Stimulated activated CD4-positive, alpha-beta T cell treated with anti-CD3 and anti-CD28 coated beads, Interleukin-1b, Interleukin-23, amount 100 ng/mL, for 4 hours (primary cell): ENCODE measurements at places on chromosomes 5 and 9.

- DNase-seq = no peak
Measured at GRCh38 chr9:651371-651770, 190.1 kb upstream of the DMRT1 start.

DNA sequence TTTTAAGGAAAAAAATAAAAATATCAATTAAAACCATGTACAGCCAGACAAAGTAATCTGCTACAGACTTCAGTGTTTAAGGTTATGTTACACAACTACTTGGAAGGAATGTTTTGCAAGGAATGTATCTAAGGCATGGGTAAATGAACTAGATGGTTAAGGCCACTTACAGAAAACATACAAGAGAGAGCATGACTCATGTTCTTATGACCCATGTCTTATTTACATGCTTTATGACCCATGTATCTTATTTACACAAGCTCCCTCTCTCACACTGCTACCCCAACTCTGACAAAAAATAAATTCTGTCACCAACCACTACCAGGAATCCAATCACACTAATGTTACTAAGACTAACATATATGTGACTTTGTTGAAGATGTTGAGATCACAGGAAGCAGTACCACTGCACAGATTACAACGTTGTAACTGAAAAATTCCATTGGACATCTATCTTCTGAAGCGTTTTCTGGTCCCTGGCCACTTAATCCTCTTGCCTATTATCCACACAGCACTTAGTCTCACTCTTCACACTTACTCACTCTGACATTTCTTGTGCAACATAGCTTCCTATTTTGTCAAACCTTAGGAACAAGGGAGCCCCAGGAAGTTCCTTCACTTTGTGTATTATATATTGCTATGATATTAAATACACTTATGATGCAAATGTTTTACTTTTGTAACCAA is 1630.1 kb upstream of the C9orf72 start:
- DNase-seq = no peak

DNA sequence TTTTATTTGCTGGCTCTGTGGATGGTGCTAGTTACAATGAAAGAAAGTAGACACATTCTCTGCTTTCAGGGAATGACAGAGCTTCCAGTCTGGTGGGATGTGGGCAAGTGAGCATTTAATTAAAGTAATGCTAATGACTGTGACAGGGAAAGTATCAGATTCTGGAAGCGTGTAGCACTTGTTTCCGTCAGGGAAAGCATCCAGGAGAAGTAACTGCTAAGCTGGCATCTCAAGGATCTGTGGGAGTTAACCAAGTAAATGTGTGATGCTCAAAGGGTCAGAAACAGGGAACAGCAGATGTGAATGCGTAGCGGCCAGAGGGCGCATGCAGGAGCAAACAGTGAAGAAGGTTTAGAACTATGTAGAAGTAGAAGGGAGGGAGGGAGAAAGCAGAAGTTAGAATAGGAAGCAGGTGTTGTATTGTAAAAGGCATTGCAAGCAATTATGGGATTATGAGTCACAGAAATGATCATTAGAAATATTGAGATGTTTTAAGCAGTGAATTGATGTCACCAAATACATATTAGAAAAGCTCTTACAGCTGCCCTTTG is 12.2 kb downstream of the KLHL9 start:
- DNase-seq = no peak

GRCh38 chr9:120901755-120902568 is 24.6 kb downstream of the TRAF1 start:
- no peak for DNase-seq

DNA sequence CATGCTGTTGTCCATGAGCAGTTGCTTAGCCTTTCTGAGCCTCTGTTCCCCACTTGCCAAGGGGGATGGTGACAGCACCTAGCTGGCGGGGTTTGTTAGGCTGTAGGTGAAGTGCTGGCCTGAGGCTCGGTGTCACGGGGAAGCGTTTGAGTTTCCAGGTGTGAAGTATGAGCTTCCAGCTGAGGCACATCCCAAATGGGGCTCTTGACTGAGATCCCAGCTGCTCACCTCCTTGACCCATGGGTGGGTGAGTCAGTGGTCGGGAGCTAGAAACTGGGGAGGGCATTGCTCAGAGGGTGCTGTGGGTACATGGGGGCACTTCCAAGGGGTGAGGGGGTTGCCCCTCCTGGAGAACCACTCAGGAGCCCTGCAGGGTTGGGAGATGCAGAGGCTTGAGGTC is 26.4 kb upstream of the RNF130 start:
- DNase-seq = no peak

GRCh38 chr9:69486498-69486897 is 161.5 kb downstream of the ENTREP1 start:
- DNase-seq = no peak

DNA sequence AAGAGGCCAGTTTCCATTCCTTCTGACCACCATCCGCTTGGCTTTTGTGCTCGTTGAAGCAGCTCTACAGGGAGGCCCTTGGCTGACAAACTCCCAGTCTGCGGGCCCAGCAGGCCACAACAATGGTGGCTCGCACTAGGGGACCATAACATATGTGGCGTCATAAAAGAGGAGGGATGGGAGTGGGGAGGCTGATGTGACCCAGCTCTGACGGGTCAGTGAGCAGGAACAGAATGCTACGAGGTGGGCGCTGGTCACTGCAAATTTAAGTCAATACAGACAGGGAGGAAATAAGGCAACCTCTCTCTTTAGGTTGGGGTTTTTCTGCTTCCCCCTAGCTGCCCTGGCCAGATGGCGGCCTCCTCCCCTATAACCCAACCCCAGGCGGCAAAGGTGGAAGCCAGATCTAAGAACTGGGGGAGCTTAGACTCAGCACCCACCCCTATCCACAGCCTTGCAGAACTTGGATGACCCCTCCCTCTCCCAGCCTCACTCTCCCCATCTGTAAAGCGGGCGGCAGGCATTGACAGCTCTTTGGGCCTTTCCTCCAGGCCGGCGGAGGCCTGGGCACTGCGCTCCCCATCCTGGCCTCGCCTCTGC is 778 bp downstream of the FRRS1L start:
- no peak for DNase-seq

GRCh38 chr5:176616511-176616910 is 6.6 kb upstream of the GPRIN1 start:
- DNase-seq = no peak

DNA sequence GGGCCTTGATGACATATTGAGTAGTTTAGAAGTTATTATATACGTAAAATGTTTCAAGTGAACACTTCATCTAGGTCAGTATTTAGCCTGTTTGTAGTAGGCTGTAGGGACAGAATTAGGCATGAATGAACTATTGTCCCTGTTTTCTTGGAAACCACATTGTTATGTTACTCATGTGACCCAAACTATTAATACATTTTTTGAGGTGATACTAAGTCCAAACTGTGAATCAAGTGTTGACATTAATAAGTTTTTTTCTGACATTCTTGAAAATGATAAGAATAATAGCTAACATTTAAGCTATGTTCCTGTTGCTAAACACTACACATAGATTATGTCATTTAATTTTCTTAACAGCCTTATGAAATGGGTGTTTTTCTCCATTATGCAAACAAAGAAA is 1642.7 kb upstream of the WWC1 start:
- DNase-seq = no peak

- DNase-seq = no peak
Measured at GRCh38 chr9:124222918-124223720, 34.6 kb upstream of the NEK6 start.

DNA sequence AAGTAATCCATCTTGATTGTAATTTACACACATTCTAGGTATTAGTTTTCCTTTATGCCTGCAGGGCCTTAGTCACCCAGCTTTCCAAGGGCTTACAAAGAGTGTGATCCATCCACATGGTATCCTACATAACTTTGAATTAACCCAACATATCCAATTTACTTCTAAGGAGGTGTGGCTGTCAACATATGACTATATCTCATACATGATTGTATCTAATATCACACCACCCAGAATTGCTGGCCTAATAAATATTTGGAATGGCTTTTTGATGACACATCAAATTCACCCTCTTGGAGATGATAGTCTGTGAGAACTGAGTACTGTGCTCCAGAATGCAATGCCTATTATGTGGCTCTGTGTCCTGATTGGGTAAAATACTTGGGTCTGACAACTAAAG is 363.3 kb upstream of the GRIN3A start:
- DNase-seq = no peak

GRCh38 chr9:108056084-108056804 is 566.7 kb upstream of the KLF4 start:
- DNase-seq = no peak

DNA sequence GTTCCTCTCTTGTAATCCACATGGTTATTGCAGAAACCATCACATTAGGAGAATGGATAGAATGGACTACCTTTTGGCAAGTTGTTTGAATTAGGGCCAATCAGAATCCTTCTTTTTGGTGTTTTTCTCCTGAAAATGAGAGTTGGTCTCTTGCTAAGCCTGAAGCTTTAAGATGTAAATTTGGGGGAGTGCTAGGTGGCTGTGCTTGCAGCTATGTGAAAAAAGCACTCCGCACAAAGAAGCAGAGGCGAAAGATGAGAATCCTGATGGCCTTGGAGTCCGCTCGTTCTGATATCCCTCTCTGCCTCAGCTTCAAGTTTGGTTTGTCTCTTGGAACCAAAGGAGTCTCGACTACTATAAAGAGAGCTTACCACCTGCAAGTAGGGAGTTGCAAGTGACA is 63.6 kb downstream of the INIP start:
- DNase-seq = no peak

- no peak for DNase-seq
Measured at GRCh38 chr5:101878190-101878589, 417.9 kb downstream of the SLCO4C1 start.

DNA sequence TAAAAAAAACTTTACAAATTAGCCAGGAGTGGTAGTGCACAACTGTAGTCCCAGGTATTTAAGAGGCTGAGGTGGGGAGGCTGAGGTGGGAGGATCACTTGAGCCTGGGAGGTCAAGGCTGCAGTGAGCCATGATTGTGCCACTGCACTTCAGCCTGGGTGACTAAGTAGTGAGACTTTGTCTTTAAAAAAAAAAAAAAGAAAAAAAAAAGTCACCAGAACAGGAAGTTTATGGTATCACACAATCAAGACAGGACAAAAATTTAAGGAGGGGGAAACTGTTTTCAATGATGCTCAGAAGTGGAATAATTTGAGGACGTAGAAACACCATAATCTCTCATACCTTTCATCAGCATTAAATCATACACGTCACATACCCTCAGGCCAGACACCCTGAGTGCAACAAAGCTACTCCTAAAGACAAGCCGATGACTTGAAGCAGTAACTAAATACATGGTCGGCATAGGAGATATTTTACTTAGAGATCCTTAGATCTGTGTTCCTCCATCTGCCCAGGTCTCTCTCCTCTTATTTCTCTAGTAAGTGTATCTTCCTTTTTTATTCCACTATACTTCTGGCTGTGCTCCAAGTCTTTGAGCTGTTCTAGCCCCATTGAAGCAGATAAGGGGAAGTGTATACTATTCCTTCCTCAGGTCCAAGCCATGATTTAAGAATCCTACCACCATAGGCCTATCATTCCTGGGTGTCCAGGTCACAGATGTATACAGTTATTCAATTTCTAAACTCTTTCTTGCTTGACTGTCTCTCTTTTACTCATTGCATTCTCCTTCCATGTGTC is 91.3 kb upstream of the APC start:
- DNase-seq = no peak

- DNase-seq = no peak
Measured at GRCh38 chr9:97940741-97941140, 2.8 kb upstream of the HEMGN start.

DNA sequence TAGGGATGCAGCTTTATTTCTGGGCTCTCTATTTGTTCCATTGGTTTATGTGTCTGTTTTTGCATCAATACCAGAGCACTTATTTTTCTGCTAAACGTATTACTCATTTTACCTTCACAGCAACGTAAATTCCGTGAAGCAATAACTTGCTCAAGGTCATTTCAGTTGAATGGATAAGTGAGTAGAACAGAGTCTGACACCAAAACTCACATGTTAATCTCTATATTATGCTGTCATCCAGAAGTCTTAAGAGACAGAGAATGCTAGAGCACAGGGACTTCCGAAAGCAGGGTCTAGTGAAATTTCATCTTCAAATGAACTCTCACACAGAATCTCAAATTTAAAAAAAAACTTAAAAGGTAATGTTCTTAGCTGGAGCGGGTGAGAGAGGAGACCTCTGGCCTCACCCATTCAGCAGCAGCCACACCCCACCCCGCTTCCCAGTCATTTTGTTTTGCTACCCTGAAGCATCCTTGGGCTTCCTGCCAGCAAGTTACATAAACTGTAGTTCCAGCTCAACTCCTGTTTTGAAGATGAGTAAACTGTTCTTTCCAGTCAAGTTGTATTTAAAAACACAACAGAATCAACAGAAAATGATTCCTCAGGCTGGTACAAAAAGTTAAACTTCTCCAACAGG is 69.3 kb downstream of the TRIM36 start:
- no peak for DNase-seq

- no peak for DNase-seq
Measured at GRCh38 chr5:169133531-169133930, 167.4 kb downstream of the SLIT3 start.

GRCh38 chr5:43638107-43638506 is 35.1 kb downstream of the NNT start:
- DNase-seq = no peak

GRCh38 chr5:88813244-88813643 is 69.7 kb downstream of the MEF2C start:
- DNase-seq = no peak

- no peak for DNase-seq
Measured at GRCh38 chr5:34552686-34553085, 103.4 kb upstream of the RAI14 start.

- DNase-seq = no peak
Measured at GRCh38 chr5:61744690-61745619, 412.9 kb downstream of the ZSWIM6 start.

- DNase-seq = no peak
Measured at GRCh38 chr5:105836268-105836667, 1834.5 kb downstream of the EFNA5 start.

- DNase-seq = no peak
Measured at GRCh38 chr9:134628354-134628736, 13.3 kb upstream of the COL5A1 start.

- no peak for DNase-seq
Measured at GRCh38 chr5:73367650-73368049, 80.9 kb downstream of the FOXD1 start.

GRCh38 chr5:97046270-97046982 is 96.0 kb downstream of the LIX1 start:
- no peak for DNase-seq

- no peak for DNase-seq
Measured at GRCh38 chr5:156686380-156686779, 163.7 kb upstream of the PPP1R2B start.

- no peak for DNase-seq
Measured at GRCh38 chr5:83817591-83817990, 96.9 kb upstream of the HAPLN1 start.
